PC-3 (cell line): ENCODE measurements at places on chromosomes 3 and 15. TPM values are rescaled to one million over a fixed set of nuclear protein-coding genes. Genes with fewer than 3 reads are reported as not detected.

GRCh38 chr3:138768125-138768524 lies 66.6 kb downstream of the PIK3CB start:
- DNase-seq: no peak
- no peaks in the 10 kb centered on the region for H3K27me3 ChIP-seq
- H3K4me3 ChIP-seq: no peak overlapping the region

DNA sequence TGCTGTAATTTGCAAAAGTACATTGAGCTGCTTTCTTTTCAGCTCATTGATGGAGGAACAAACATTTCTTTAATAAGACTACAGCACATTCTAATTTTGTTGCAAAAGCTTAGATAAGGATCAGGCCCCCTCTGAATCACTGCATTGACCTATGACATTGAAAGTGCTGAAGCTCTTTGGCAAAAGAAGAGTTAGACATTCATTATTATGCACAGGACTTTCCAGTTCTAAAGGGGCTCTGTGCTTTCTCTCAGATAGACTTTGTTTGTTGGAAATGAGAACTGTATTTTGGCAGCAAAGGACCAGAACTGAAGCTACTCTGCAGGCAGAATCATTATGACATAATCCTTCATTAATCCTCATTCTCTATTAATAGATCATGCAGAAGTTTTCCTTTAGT lies 252.9 kb upstream of the SOX2 start:
- peaks cover 37% of the 10 kb centered on the region for H3K27me3 ChIP-seq
- H3K27ac ChIP-seq: no peak overlapping the region
- no peaks in the 10 kb centered on the region for H3K36me3 ChIP-seq
- H3K4me1 ChIP-seq: no peaks in the 10 kb centered on the region

DNA sequence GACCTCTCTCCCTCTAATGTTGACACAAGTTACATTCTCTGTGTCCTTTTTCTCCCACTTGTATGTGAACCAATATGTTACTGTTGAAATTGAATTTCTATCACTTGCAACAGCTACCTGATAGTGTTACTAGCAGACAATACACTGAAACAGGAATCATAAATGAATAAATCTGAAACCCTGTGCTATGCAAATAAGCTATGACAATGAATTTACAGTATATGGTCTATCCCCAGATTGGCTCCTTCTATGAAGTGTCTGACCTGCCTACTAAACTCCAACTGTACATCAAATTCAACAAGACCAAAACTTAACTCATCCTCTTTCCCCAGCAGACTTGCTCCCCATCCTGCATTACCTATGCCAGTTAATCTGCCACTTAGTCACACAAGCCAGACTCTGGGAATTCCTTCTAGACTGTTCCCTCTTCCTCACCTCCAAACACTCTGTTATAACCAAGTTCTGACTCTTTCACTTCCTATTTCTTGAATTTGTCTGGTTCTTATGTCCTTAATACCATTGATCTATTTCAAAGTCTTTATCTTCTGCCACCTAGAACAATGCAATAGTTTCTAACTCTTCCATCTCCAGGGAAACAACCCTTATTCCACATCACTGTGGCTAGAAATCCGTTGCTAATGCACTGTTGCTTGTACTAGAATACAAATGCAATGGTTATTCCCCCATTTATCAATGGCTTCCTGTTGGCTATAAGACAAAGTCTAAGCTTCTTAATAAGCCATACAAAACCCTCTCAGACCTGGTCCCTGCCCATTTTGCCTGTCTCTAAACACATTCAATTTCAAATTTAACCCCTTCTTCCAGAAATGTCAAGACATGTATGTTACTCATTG lies 13.4 kb upstream of the ZNF639 start:
- H3K4me1 ChIP-seq: no peaks in the 10 kb centered on the region
- no peak for DNase-seq
- H3K36me3 ChIP-seq: no peaks in the 10 kb centered on the region
- H3K27ac ChIP-seq: no peak overlapping the region

DNA sequence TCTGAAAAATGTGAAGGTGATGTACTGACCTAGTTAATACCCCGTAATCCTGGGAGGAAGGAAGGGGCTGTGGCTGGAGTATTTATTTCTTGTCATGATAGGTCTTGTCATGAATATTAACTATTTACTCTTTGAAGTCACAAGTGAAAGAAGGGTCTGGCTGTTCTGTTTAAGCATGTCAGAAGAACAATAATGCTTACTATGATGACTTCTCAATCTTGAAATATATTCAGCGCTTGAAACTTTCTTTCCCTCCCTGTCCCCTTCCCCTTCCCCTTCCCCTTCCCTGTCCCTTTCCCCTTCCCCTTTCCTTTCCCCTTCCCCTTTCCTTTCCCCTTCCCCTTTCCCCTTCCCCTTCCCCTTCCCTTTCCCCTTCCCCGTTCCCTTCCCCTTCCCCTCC lies 153.9 kb downstream of the PPM1L start:
- no peaks in the 10 kb centered on the region for H3K36me3 ChIP-seq
- no peaks in the 10 kb centered on the region for H3K4me1 ChIP-seq

DNA sequence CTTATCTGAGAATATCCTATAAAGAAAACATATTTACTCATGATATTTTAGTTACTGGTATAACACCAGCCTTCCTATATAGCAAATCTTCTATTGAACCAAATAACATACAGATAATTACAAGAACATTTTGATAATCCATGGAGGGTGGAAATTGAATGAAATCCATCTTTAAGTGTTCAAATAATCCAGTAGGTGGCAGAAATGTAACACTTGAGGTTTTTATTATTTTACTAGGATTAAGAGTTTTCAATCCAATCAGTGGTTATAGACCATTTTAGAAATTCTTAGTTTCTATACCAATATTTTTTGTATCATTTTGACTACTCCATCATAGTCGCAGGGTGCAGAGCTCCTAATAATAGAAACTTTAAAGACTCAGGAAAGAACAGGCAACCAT lies 101.9 kb upstream of the KCNH8 start:
- H3K4me3 ChIP-seq: no peak overlapping the region
- H3K27me3 ChIP-seq: peaks cover 17% of the 10 kb centered on the region; the same call in 1 of the 2 replicates
- DNase-seq: peak; percentile 24
- no peaks in the 10 kb centered on the region for H3K36me3 ChIP-seq
- no peaks in the 10 kb centered on the region for H3K4me1 ChIP-seq
- H3K27ac ChIP-seq: no peak overlapping the region

GABRR3 gene
- not detected in 2 replicates for total RNA-seq

DNA sequence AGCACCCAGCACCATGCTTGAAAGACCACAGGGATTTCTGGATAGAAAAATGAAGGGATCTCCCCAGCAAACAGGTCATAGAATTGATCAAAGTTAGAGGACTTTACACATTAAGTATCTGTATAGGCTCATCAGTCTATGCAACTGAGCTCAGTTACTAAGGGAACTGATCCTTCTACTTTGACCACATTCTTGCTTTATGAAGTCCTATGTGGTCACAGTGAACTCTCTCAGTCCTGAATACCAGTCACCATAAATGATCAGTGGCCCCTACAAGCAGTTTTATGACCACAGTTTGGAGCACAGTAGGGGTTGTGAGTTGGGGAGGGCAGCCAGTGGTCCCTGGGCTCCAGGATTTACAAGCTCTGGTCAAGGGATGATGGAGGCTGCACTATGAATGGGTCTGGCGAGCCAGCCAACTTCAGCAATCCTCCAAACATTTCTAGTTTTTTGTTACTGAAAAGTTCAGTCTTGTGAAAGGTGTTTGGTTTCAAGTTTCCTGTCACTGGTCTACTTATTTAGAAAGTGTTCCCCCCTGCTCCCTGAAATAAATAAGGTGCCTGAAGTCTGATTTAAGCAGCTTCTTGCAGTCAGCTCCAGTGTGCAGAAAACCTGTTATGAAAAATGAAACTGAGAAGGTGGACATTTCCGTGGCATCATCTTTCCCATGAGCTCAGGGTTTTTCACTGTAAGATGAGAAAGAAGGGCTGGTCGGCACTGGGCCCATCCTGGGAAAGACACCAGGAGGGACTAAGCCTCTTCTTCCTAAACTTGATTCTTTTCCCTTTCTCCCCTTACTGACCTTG lies 75.5 kb downstream of the DAPK2 start:
- H3K27ac ChIP-seq: no peak overlapping the region
- no peak overlapping the region for H3K4me3 ChIP-seq
- H3K36me3 ChIP-seq: no peaks in the 10 kb centered on the region
- no peaks in the 10 kb centered on the region for H3K4me1 ChIP-seq
- no peaks in the 10 kb centered on the region for H3K27me3 ChIP-seq

GRCh38 chr15:78093242-78094020 lies 1.1 kb downstream of the SH2D7 start:
- no peak overlapping the region for H3K4me3 ChIP-seq
- no peak for DNase-seq
- no peaks in the 10 kb centered on the region for H3K27me3 ChIP-seq
- H3K27ac ChIP-seq: no peak overlapping the region
- H3K4me1 ChIP-seq: no peaks in the 10 kb centered on the region

DNA sequence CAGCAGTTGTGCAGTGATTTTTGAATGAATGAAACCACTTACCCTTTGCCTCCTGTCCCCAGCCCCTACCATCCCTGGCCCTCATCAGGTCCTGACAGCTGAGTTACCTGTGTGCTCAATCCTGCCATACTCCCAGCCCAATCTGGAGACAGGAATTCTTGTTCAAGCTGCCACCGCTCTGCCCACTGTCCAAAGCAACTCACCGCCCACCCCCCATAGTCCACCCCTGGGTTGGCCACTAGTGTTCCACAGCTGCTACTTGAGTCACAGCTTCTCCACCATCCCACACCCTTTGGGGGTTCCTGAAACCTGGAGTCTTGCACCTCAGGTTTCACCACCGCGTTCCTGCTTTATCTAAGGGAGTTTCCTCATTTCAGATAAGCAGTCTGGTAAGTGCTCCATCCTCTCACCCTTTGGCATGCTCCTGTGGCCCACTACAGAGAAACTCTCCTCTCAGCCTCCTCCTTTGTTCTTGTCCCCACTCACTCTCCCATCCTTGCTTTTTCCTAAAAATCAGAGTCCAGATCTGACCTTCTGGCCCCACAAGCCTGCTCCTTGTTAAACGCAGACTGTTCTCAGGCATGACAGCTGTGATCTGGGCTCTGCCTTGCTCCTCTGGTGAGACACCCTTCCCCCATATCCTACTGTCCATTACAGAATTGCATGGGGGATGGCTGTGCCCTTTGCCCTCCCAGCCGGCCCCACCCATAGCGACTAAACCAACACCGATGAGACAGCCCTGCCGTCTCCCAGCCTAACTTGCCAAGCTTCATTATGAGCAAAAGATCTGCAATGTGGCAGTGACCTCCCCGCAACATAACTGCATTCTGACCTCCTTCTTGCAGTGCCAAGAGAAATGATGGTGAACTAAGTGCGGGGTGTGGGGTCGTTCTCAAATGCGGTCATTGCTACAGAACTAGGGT lies 50.0 kb downstream of the CYP19A1 start:
- H3K36me3 ChIP-seq: no peaks in the 10 kb centered on the region
- H3K27ac ChIP-seq: no peak overlapping the region
- H3K4me1 ChIP-seq: no peaks in the 10 kb centered on the region
- H3K27me3 ChIP-seq: no peaks in the 10 kb centered on the region
- DNase-seq: no peak
- H3K4me3 ChIP-seq: no peak overlapping the region

STRA6 gene
- 0.29 and 5.8 TPM in 2 replicates for total RNA-seq

ZNF774 gene
- 1.1 and 1.9 TPM in 2 replicates for total RNA-seq

DNA sequence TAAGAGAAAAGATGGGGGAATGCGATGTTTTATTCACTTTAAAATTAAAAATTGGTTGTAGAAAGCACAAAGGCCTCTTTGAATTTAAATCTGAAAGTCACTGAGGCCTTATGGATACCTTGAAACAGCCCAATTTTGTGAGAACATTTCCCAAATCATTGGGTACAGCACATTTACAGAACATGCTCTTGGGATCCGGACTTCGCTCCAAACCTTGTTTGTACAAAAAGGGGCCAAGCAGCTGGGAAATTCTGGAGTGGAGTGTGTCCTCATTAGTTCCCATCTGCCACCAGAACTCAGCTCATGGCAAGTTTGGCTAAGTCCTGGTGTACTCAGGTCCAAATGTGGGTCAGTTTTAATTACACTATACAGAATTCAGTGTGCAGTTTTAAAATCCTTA lies 254.2 kb downstream of the ZBTB20 start:
- no peaks in the 10 kb centered on the region for H3K4me1 ChIP-seq
- no peak overlapping the region for H3K4me3 ChIP-seq
- no peak for DNase-seq
- H3K27me3 ChIP-seq: no peaks in the 10 kb centered on the region

PLA2G4E gene
- total RNA-seq: not detected in 2 replicates

AGBL1 gene
- total RNA-seq: not detected in 2 replicates

DNA sequence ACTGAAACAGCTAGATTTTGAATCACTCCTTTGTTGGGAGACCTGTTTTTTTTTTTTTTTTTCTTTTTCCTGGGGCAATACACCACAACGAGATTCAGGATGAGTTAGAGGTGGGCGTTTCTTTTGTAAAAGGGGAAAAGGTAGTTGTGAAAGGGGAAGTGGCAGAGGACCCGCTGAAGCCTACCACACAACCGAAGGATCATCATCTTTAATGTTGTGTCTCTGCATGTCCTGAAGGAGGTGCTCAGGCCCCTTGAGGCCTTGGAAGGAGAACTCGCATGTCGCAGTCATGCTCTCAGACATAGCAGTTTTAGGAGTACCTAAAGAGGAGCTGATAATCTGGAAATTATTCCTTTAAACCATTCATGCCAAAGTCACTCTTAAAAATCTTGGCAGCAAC lies 137.9 kb upstream of the LRIG1 start:
- no peak overlapping the region for H3K27ac ChIP-seq
- no peaks in the 10 kb centered on the region for H3K36me3 ChIP-seq
- no peaks in the 10 kb centered on the region for H3K4me1 ChIP-seq
- H3K4me3 ChIP-seq: no peak overlapping the region
- no peak for DNase-seq

DNA sequence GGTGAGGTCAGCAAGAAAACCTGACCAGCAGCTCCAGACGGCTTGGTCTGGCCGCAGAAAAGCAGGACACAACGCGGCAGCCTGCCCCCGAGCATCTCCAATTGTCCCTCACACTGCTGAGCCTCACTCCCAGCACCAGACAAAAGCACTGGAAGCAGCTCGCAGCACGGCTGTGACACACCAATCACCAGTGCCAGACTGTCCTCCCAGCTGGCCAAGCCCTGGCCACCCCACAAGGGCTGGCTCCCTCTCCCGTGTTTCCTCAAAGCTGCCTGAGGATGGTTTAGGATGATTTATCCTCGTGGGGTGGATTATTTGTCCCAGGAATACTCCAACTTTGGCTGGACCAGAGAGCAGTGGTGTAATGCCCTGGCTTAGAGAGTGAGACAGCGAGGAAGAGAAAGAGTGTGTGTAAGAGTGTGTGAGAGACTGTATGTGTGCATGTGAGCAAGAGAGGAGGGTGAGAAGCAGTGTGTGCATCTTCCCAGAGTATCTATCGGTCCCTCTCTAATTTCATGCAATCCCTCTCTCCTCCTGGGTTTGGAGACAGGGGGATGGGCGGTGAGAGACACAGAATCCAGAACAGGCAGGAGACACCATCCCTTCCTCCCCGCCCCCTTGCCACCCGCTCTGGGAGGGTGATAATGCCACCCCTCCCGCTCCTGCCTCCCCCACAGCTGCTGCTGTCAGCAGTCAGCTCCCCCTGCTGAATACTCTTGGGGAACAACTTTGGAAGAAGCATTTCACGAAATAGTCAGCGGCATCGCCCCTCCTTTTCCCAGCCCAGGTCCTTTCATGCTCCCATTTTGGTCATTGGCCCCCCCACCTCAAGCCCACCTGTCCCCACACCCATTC lies 34.2 kb downstream of the SEMA5B start:
- H3K27me3 ChIP-seq: peaks cover 100% of the 10 kb centered on the region
- DNase-seq: no peak
- H3K4me1 ChIP-seq: no peaks in the 10 kb centered on the region
- no peak overlapping the region for H3K4me3 ChIP-seq
- H3K27ac ChIP-seq: no peak overlapping the region

GRCh38 chr15:25710184-25710583 lies 152.9 kb downstream of the ATP10A start:
- DNase-seq: peak; percentile 52
- H3K27ac ChIP-seq: no peak overlapping the region
- H3K4me3 ChIP-seq: no peak overlapping the region
- H3K4me1 ChIP-seq: no peaks in the 10 kb centered on the region
